ENCODE measurements at places on chromosomes 2 and 18.
A peak's percentile ranks its signal among the peaks of the same experiment; 100 is the strongest.

- no peak for DNase-seq
Observed at GRCh38 chr2:929925-930324, 20.7 kb upstream of the SNTG2 start.

DNA sequence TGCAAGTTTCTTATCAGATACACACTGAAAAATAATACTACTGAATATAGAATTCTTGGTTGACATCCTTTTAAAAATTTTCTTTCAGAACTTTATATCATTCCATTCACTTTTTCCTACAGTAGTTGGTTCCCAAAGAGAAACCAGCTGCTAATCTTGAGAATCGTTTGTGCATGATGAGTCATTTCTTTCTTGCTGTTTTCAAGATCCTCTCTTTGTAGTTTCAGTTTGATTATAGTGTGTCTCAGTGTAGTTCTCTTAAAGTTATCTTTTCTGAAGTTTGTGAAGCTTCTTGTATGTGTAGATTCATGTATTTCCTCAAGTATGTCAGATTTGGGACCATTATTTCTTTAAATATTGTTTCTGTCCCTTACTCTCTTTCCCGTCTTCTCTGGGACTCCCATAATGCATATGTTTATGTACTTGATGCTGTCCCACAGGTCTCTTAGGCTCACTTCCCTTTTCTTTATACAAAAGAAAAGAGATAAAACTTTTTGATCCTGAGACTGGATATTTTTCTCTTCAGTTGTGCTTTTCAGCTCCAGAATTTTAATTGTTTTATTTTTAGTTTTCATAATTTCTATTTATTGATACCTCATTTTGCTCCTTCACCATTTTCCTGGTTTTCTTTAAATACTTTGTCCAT is 801.0 kb downstream of the TDRD15 start:
- DNase-seq: no peak

- DNase-seq: peak; percentile 42
Observed at GRCh38 chr2:222903234-222904220, 42.7 kb downstream of the ACSL3 start.

DNA sequence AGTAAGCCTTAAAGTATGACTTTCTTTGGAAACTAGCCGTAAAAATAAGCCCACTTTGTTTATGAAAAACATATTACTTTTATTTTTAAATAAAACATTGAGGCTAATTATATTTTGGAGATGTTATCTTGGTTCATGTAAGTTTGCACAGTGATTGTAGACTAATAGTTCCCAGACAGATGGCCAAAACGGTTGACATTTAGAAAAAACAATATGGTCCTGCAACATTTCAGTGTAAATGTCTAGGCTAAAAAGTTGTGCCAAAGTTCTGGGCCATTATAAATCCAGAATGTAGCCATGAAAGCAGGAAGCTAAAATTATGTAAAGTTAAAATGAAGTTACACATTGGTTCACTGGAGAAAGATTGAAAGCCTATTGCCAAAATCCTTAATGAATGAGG is 43.6 kb downstream of the SLC5A7 start:
- DNase-seq: no peak

DNA sequence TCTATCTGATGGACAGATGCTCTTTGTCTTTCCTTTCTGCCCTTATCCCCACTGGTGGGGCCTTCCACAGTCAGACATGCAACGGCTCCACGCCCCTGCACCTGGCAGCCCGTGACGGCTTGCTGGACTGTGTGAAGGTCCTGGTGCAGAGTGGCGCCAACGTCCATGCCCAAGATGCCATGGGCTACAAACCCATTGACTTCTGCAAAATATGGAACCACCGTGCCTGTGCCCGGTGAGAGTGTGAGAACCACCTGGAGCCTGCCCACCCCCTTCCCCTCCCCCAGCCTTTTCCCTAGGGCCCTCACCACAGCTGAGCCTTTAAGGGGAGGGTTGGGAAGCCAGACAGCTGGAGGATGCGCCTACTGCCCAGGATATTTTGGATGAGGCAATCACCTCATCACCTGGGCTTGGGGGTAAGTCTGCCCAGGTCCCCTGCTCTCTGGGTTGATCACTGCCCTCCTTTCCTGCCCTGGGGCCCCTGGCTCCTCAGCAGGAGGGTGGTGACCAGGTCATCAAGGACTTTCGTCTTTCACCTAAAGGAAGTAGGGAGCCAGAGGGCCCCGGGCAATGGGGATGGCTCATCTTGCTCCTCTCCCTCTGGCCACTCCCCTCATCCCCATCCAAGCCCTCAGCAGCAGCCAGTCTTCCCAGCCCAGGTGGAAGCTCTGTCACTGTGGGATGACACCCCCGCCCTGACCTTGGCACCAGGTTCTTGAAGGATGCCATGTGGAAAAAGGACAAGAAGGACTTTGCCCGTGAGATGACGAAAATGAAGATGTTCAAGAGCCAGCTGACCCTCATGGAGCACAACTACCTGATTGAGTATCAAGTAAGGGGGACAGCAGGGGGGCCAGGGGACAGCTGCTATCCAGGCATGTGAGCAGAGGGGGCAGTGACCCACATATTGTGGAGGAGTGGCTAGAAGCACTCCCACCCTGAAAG is 3.7 kb downstream of the ANKRD53 start:
- no peak for DNase-seq

- no peak for DNase-seq
Observed at GRCh38 chr2:174328114-174328960, 6.4 kb upstream of the SP9 start.

GRCh38 chr2:200353874-200354273 is 47.4 kb downstream of the SPATS2L start:
- no peak for DNase-seq

DNA sequence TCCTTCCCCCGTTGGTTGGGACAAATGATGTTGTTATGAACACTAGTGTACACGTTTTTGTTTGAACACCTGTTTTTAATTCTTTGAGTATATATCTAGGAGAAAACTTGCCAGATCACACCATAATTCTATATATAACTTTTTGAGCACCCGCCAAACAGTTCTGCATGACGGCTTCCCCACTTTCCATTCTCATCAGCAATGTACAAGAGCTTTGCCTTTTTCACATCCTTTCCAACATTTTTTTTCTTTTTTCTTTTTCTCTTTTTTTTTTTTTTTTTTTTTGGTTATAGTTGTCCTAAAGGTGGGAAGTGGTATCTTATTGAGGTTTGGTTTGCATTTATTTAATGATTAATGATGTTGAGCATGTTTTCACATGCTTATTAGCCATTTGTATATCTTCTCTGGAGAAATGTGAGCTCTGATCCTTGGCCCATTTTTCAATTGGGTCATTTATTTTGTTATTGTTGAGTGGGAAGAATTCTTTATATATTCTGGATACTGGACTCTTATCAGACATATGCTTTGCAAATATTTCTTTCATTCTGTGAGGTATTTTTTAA is 86.9 kb upstream of the ZC3H15 start:
- DNase-seq: peak; percentile 22

DNA sequence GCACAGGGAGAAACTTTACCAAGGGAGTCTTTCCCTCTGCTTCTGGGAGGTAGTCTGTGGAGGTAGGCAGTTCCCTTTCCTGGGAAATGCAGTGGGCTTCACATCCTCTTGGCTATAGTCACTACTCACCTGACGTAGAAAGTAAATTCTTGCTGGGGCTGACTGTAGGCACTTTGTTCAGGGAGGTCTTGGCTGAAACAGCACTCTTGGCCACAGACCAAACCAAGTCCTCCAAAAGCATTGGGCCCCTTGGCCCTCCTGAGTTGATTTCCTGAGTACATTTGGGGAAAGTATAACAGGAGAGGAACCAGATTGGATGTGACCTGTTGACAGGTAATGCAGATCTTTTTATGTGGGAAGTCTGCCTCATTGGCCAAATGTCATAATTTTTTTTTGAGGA is 108.9 kb downstream of the MGAT5 start:
- no peak for DNase-seq

- no peak for DNase-seq
Observed at GRCh38 chr18:72409903-72410302, 134.2 kb downstream of the CBLN2 start.

DNA sequence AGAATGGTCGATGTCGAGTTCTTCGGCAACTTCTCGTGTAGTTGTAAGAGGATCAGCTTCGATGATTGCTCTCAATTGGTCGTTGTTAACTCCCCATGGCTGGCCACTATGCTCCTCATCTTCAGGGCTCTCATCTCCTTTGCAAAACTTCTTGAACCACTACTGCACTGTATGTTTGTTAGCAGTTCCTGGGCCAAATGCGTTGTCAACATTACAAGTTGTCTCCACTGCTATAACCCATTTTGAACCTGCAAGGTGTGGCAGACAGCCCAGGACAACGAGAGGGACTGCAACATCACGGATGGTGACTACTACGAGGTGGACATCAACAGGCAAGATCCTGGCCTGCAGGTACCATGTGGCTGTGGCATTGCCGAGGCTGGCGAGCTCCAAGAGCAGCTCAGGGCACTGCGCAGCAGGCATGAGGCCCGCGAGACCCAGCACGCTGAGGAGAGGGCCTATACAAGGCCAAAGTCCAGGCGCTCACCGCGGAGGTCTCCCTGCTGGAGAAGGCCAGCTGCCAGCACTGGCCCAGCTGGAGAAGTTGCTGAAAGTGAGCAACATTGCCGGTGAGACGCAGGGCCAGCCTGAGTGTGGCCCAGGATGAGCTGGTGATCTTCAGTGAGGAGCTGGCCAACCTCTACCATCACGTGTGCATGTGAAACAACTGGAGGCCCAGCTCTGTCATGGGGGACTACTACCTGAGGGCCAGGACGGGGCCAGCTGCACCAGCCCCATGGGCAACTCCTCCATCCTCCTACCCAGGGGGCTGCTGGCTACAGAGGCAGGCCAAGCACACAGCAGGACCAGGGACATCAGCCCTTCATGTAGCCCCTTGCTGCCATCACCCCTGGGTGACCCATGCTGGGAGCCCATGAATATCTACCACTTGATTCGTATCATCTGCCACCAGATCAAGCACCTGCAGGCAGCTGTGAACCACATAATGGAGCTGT is 20.2 kb downstream of the CLK1 start:
- no peak for DNase-seq

GRCh38 chr2:176415937-176416499 is 146.8 kb downstream of the MTX2 start:
- no peak for DNase-seq
